ENCODE measurements at places on chromosomes 2 and 18.

DNA sequence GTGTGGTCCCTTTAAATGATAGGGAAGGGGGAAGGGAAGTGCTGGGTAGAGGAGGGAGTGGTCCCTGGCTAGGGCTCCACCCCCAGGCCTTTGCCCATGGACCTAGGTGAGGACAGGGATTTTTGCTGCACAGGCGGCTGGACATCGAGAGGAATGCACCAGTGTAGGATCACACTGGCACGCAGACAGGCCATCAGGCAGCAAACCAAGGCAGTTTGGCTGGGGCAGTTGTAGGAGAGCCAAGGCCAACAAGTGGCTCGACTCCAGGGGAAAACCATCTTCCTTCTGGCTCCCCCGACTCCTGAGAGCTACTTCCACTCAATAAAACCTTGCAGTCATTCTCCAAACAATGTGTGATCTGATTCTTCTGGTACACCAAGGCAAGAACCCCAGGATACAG lies 402.0 kb upstream of the LRRTM1 start:
- DNase-seq: no peak

GRCh38 chr2:98504381-98505109 lies 59.9 kb downstream of the INPP4A start:
- DNase-seq: no peak

- no peak for DNase-seq
These were observed 434.9 kb downstream of the MBD2 start for GRCh38 chr18:53789376-53790247.

GRCh38 chr2:21610304-21610703 lies 486.5 kb downstream of the TDRD15 start:
- DNase-seq: no peak

GRCh38 chr2:142944721-142945120 lies 67.3 kb downstream of the KYNU start:
- no peak for DNase-seq

- no peak for DNase-seq
These were observed 182.7 kb downstream of the ETAA1 start for GRCh38 chr2:67579806-67580205.

DNA sequence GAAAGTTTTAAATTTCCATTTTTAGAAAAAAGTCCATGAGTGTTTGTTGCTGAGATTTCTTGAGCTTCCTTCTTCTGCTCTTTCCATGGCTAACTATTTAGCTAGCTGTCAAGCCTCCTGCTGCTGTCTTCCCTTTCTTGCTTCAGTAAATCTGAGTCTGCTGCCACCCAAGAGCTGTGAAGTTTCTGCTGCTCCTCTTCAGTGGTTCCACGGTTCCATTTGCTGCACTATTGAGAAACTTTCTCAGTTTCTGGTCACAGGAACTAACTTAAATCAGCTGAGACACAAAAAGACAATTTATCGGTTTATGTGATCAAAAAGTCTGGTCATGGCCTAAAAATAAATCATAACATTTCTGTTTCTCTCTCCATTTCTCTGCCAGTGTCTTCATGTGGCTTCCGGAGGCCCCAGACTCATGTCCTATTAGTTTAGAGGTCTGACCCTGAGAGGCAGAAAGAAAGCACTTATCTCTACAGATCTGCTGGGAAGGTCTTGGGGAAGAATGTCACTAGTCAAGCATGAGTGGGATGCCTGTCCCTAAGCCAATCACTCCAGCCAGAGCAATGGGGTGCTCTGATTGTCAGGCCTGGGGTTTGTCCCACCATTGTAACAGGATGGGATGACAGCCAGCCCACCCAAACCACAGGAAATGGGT lies 73.0 kb upstream of the ARL4C start:
- DNase-seq: no peak

- DNase-seq: no peak
These were observed 31.4 kb upstream of the HDAC4 start for GRCh38 chr2:239432174-239432573.

DNA sequence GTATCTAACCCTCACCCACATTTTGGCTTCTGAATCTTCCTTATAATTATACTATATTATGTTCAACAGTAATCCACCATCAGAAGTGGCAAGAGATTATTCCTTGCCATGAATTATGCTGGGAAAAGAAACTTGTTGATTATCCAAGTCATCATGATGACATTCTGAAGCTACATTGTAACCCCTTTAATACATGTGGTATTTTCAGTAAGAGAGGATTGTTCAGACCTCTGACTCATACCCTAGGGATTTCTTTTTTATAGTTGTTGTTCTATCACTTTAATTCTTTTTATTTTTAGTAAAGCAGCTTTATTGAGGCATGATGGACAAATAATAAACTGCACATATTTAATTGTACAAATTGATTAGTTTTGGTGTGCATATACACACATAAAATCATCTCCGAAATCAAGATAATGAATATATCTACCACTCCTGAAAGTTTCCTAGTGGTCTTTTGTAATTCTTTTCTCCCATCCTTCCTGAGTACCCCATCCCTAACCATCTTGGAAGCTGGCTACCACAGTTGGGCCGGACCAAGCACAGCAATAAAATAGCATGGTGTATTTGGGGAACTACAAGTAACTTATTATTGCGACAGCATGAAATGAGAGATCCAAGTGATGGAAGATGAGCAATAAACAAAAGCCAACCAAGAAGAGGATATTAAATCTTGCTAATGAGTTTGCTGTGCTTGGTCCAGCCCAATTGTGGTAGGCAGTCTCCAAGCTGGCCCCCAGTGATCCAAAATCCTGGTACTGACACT lies 159.9 kb downstream of the BARD1 start:
- DNase-seq: no peak

DNA sequence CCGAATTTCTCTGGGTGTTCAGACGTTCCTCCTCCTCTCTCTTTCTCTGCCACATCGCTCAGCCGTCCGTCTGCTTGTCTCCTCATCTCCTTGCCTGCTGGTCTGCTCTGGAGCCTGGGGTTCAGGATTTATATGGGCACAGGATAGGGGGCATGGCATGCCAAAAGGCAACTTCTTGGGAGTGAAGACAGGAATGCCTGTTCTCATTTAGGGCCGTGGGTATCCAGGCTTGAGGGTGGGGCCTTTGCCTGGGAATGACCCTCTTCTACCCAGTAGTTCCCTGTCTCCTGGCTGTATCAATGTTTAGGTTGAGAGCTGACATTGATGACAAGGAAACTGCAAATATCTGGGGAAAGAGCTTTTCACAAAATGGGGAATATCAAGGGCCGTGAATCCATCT lies 98.0 kb downstream of the HRH4 start:
- no peak for DNase-seq

All from activated CD8-positive, alpha-beta T cell treated with anti-CD3 and anti-CD28 coated beads for 36 hours (primary cell).